ENCODE measurements at places on chromosomes 12 and 14.

DNA sequence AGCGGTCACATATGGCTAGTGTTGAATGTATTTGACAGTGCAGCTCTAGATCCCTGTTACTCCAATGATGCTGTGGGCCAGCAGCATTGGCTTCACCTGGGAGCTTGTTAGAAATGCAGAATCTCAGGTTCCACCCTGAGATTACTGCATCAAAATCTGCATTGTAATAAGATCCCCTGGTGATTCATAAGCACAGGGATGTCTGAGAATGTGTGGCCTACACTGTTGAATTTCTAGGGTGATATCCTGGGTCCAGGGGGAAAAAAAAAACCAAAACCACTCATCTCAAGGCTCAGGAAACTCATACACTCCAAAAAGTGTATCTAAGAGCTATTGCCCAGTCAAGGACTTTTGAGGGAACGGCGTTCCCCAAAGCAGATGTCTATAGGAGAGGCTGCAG is 196.8 kb downstream of the PPM1H start:
- no peak for DNase-seq

- no peak for DNase-seq
Observed at GRCh38 chr12:25926536-25926935, 31.9 kb upstream of the RASSF8 start.

GRCh38 chr14:33061667-33062325 is 123.1 kb downstream of the NPAS3 start:
- no peak for DNase-seq

- DNase-seq, result no peak
Observed at GRCh38 chr12:15446807-15447206, 124.5 kb downstream of the PTPRO start.

Measured in HTR-8/SVneo (cell line).